ENCODE measurements at places on chromosomes 1 and 21.
A peak's percentile ranks its signal among the peaks of the same experiment; 100 is the strongest.

DNA sequence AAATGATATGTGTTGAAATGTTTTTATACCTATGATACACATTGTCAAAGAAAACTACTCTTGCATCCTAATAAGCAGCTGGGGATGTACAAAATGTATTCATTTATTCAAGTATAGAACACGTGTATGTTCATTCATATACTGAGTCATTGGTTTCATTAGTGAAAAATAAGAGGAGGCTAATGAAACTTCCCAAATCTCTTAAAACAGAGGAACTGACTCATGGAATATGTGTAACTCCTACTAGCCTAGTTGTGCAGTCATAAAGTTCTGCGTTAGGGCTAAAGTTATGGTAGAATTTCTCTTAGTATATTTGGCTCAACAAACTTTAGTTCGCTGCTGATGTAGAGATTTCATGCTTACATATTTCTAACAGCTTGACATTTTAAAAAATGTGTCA lies 441.6 kb downstream of the NCAM2 start:
- DNase-seq, result no peak

DNA sequence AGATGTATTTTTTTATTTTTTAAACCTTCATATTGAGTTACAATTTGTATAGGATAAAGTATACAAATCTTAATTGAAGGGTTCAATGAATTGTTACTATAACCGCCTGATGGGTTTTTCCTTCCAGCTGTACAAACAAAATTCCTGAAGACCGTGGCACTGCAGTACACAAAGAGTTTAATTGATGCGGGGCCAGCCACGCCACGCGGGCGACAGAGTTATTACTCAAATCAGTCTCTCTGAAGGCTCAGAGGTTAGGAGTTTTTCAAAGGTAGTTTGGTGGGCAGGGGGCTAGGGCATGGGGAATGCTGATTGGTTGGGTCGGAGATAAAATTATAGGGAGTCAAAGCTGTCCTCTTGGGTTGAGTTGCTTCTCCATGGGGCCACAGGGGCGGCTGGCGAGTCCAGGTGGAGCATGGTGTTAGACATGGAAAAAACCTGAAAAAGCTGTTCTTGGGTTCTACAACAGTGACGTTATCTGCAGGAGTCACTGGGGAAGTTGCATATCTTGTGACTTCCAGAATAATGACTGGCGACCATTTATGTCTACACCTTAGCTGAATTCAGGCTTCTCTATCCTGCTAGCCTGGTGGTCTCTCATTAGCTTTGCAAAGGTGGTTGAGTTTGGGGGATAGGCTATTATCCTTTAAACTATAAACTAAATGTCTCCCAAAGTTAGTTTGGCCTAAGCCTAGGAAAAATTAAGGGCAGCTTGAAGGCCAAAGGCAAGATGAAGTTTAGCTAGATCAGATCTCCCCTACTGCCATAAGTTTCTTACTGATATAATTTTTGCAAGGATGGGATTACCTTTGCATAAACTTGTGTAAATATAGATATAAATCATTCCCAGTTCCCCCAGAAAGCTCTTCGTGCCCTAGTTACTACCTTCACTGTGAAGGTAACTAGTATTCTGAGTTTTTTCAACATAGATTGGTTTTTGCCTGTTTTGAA lies 13.0 kb upstream of the TMEM9 start:
- DNase-seq, result no peak

DNA sequence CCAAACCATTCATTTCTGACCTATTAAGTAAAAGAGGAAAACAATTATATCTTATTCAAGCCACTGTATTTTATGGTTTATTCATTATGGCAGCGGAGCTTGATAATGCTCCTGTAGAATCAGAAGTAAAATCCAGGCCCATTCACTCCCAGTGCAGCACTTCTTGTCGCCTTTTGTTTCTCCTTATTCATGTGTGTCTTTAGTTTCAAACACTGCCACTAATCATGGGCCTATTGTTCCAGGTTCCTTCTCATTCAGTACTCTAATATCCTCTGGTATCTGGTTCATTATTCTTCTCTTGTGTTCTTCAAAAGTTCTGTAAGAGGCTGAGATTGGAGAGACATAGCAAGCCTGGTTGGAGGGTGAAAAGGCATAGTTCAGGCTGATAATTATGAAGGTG lies 218.3 kb downstream of the LRRIQ3 start:
- DNase-seq, result no peak

- DNase-seq, result no peak
These were observed 187.9 kb downstream of the VAV3 start for GRCh38 chr1:107776900-107777663.

DNA sequence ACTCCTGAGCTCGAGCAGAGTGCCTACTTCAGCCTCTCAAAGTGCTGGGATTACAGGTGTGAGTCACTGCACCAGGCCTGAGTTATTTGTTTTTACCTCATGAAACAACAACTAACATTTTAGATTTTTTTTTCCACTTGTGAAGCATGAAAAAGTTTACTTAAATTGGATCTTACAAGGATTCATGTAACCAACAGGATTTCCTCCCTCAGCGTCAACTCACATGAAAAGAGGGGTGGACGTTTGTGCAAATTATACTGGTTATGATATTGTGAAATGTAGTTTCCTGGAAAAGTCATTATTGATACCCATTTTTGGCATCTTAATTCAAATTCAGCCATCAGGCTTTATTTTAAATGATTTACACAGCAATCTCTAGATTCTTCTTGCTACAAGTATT lies 6.5 kb downstream of the CNST start:
- DNase-seq, result no peak

GRCh38 chr1:27097484-27097917 lies 57.4 kb downstream of the SLC9A1 start:
- DNase-seq, result peak; percentile 62

- DNase-seq, result no peak
These were observed 212.0 kb downstream of the PRDM2 start for GRCh38 chr1:13911697-13912619.

GRCh38 chr1:62810420-62811274 lies 26.7 kb downstream of the ATG4C start:
- DNase-seq, result no peak

GRCh38 chr1:240499012-240499411 lies 112.9 kb downstream of the GREM2 start:
- DNase-seq, result no peak

GRCh38 chr1:44345187-44345775 lies 9.8 kb downstream of the ERI3 start:
- DNase-seq, result no peak

- DNase-seq, result no peak
These were observed 117.7 kb upstream of the SGIP1 start for GRCh38 chr1:66416295-66416694.

GRCh38 chr1:201020721-201021629 lies 2.5 kb downstream of the KIF21B start:
- DNase-seq, result no peak

- no peak for DNase-seq
These were observed 28.5 kb upstream of the SELENON start for GRCh38 chr1:25771221-25772114.

DNA sequence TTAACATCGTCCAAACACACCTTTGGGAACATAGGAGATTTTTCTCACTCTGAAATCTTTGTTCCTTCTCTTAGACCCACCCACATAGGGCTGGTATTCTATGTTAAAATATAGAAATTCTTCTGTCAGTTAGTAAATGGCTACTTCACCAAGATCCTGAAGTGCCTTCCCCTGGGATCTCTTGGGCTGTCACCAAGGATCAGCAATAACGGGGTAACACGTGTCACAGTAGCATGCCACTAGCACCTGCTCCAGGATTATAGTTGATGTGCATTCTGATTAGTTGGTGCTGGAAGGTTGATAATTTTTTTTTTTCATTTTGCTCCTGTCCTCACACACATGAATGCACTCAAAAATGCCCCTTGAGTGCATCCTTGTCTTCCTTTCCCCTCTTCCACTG lies 298.7 kb downstream of the NTNG1 start:
- no peak for DNase-seq

DNA sequence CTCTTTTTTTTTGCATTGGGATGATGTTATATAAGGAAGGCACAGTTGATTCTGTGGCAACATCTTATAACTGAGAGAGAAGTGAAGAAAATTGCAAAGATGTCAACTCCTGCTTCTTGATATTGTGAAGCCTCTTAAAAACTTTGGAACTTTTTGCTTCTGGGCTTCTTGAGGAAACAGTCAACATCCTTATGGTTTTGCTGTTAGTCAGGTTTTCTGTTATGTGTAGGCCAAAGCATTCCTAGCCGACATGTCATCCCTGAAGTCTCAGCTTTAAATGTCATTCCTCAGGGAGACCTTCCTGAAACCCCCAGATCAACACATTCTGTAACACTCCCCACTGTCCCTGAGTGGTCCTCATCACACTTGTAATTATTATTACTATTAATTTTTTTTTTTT lies 12.6 kb downstream of the FALEC start:
- no peak for DNase-seq

- DNase-seq, result no peak
These were observed 17.1 kb upstream of the ATP5PO start for GRCh38 chr21:33932731-33933130.

GRCh38 chr1:41673806-41674205 lies 189.3 kb upstream of the EDN2 start:
- DNase-seq, result no peak

DNA sequence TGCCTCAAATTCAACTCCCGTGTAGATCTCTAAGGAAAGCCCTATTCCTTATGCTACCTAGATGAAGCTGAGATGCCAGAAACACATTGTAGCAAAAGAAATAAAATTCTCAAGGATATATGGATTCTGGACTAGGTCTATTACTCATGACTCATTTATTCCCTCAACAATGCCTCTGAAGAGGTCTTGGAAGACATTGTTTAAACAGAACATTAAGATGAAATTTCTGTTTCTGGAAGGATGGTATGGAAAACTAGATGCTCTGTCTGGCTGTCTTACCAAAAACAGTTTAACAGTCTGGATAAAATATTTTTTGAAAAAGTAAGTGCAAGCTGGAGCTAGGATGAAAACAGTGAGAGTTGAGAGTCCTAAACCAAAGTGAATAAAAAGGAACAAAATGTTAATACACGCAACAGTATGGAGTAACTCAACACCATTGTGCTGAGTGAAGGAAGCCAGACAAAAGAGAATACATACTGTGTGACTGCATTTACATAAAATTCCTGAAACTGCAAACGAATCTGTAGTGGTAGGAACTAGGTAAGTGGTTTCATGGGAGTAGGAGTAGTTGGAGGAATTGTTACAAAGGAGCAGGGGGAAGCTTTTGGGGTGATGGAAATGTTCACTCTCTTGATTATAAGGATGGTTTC lies 59.3 kb upstream of the GNG12 start:
- DNase-seq, result no peak

DNA sequence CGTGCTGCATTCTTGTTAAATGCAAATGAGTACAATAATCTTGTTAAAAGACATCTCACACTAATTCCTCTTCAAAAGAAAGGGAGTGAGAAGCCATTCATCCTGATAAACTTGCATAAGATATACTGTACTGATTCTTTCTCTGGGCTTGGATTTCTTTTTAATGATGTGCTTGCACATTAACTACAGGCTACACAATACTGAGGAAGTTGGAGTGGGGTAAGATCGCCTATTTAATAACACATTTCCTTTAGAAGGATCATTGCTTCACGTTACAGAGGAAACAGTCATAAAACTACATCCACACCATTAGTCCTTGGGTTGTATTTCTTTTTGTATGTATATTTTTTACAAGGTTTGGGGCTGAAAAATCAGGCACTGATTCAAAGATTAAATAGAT lies 36.6 kb downstream of the NRIP1 start:
- no peak for DNase-seq

- no peak for DNase-seq
These were observed 60.1 kb downstream of the KIAA0040 start for GRCh38 chr1:175132436-175132835.

DNA sequence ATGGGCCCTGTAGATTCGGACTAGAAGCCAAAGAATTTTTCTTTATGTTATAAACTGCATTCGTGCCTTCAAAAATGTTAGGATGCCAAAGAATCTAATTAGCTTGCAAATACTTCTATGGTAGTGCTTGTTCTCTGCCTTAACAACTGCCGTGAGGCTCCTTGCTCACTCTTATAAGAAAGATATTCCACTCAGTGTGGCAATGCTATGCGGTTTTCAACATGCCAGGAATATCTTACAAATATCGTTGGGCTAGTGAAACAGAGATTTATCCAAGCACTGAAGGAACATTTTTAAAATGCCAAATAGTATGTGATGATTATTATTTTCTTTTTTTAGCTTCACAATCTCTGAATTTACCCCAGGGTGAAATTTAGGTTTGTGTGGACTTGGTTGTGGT lies 198.2 kb downstream of the GREM2 start:
- DNase-seq, result no peak

DNA sequence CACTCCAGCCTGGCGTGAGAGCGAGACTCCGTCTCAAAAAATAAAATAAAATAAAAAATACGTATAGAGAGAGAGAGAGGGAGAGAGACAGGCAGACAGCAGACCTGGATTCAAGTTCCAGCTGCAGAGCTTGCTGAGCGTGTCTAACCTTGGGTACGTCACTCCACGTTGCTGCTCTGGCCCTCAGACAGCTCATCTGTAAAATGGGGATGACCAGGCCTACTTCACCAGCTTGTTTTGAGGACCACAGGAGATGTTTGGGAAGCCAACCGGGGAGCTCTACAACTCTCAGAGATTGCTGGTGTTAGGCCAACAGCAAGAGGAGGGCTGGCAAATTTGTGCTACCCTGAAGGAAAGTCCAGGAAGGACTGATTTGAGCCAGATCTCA lies 499 bp upstream of the TRAF5 start:
- DNase-seq, result no peak

DNA sequence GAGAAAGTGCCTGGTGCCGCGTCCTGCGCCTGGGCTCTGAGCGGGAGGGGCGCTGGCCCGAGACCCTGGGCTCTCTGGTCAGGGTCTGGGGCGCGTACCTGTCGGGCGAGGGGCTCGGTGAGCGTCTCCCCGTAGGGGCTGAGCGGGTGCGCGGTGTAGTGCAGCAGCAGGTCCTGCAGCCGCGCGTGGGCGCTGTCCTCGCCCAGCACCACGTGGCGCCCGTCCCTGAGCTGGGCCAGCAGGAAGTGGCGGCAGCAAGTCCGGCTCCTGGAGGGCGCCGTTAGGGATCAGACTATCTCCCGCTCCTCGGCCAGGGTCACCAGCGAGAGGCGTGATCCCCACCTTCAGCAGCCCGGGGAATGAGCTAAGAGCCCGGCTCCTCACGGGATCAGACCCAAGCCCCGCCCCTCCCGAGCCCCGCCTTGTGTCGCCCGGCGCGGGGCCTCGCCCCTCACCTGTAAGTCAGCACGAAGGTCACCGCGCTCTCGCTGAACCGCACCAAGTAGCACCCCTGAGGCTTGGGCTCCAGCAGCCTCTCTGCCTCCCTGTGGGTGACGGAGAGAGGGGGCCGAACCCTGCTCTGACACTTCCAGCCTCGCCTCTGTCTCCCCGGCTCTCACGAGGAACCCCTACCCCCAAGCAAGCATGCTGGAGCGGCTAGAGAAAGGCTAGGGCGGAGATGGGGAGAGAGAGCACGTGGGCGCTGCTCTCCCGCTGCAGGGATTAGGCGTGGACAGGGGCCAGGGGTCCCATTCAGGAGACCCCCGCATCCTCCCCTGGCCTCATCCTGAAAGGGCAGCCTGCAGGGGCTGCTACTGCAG lies 2.7 kb downstream of the SH2D2A start:
- DNase-seq, result peak; percentile 65

GRCh38 chr21:17501107-17502006 lies 11.5 kb upstream of the CXADR start:
- no peak for DNase-seq

DNA sequence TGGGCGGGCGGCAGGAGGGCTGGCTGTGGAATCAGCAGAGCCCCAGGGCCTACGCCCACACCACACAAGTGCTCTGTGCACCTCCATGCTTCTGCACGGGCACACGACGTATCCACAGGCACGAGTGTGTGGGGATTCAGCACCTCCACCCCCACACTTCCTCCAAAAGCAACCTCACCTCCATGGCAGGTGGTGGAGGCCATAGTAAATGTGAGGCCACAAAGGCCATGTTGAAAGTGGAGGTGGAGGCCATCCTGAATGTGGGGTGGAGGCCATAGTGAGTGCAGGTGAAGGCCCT lies 125.4 kb upstream of the VAMP3 start:
- DNase-seq, result no peak
